ENCODE measurements at places on chromosomes 3 and 15. TPM values are rescaled to one million over a fixed set of nuclear protein-coding genes. Genes with fewer than 3 reads are reported as not detected.

IDH2 gene
- 60.1 TPM for total RNA-seq

ABI3BP gene
- total RNA-seq = 2.7 TPM

ANAPC13 gene
- total RNA-seq = 54.6 TPM

APOD gene
- not detected for total RNA-seq

SPINK8 gene
- total RNA-seq = not detected

GRAMD2A gene
- 2.3 TPM for total RNA-seq

ARNT2 gene
- total RNA-seq = 0.25 TPM

KLHL40 gene
- not detected for total RNA-seq

ATP8B4 gene
- total RNA-seq = not detected

TXNRD3 gene
- total RNA-seq = 15.1 TPM

SKOR1 gene
- total RNA-seq = not detected

FRMD5 gene
- 10.1 TPM for total RNA-seq

CHRNA7 gene
- total RNA-seq = 0.48 TPM

POU1F1 gene
- total RNA-seq = not detected

CXCR6 gene
- total RNA-seq = not detected

FOXB1 gene
- total RNA-seq = not detected

CYP19A1 gene
- not detected for total RNA-seq

NDN gene
- total RNA-seq = 7.5 TPM

TMCO5A gene
- not detected for total RNA-seq

EFCC1 gene
- total RNA-seq = not detected

VGLL3 gene
- total RNA-seq = 1.8 TPM

IL5RA gene
- not detected for total RNA-seq

FBXL2 gene
- 14.7 TPM for total RNA-seq

CFAP92 gene
- total RNA-seq = 0.28 TPM

ATP13A5 gene
- not detected for total RNA-seq

PLXNB1 gene
- total RNA-seq = 73.4 TPM

RTP1 gene
- total RNA-seq = not detected
